Stimulated activated CD8-positive, alpha-beta memory T cell treated with anti-CD3 and anti-CD28 coated beads, Interleukin-7, amount 100 ng/mL, for 1 hour (primary cell): ENCODE measurements at places on chromosomes 4 and X.

- DNase-seq = no peak
Observed at GRCh38 chr4:57418133-57418532, 307.9 kb upstream of the IGFBP7 start.

- DNase-seq = no peak
Observed at GRCh38 chr4:61049018-61049417, 151.1 kb upstream of the ADGRL3 start.

GRCh38 chrX:107542500-107542899, 85.8 kb upstream of the PRPS1 start:
- no peak for DNase-seq

DNA sequence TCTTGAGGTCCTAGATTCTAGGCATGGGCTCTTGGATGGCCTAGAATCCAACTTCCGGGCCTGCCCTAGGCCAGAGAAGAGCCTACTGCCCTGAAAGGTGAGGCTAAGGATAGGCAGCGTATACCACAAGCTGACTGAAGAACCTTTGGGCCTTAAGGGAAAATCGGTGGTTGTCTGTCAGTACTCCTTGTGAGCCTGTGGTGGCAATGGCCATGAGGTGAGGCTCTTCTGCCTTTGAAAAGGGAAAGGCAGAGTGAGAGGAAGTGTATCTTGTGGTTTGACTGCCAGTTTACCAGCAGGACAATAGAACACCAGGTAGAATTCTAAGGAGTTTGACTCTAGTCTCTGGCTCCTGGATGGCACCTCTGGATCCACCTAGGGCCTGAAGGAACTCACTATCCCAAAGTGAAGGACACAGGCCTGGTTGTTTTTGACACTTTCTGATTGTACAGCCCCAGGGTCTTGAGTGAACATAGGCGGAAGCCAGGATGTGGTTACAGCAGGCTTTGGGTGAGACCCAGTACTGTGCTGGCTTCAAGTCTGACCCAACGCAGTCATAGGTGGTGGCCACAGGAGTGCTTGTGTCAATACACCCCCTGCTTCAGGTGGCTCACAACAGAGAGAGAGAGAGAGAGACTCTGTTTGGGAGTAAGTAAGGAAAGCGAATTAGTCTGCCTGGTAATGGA, 20.9 kb downstream of the ITIH6 start:
- DNase-seq = no peak

DNA sequence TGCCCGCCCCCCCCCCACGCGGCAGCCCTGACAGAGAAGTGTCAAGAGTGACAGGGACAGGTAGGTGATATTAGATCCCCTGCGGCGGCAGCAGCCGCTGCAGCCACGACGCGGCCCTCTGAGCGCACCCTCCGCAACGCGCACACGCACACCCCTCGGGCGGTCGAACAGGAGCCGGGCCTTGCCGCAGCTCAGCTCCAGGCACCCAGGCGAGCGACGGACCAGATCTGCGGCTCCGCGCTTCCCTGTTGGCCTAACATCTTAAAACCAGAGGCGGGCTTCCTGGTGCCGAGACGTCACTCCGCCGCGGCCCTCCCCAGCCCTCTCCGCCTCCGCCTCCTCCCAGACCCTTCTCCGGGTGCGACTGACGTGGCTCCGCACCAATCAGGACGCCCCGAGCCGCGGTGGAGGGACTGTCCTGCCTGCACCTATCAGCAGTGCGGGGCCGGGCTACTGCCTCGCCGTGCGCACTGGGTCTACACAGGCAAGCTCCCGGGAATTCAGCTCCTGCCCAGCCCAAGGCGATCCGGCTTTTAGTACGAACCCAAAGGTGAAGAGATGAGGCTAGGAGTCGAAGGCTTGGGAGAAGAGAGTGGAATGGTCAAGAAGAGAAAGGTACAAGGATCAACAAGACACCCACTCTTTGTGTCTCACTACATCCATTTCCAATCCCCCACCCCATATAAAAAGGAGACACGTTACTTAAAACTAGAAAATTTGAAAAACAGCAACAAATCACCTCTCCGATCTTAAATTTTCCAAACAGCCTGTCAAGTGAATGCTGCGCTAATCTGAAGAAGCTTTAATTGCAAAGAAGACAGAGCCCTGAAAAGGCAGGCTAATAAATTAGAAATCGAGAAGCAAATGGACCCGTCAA, at the start of gene PITX2:
Gene PITX2 (minus strand): TSS at position 237 of the 877 bp plus-strand sequence. CDS start 617 bp downstream, outside the sequence.
- no peak for DNase-seq

DNA sequence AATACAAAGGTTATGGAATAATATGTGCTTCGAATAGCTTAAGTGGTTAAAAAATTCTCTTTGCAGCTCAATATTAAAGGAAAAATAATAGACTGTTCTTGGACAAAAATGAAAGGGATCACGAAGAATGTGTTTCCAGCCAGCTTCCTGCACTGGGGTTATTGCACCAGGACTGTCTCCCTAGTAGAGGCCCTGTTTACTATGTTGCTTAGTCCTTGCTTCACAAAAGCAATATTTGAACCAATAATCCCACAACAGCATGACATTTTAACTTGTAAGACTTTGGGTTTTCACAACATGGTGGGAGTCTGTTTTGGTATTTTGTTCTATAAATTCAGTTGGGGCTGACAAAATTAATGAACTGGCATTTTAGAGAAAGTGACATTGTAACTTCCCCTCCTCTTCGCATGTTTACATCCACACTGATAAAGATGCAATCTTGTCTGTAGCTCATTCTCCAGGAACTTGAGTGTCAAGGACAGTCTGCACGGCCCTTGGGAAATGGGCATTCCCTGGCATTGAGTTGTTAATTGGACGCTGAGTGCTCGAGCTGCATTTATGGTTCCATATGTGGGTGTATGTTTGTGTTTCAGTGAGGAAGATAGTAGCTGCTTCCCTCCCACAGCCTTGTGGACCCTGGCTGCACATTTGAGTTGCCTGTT, 39.0 kb downstream of the SHROOM2 start:
- no peak for DNase-seq

DNA sequence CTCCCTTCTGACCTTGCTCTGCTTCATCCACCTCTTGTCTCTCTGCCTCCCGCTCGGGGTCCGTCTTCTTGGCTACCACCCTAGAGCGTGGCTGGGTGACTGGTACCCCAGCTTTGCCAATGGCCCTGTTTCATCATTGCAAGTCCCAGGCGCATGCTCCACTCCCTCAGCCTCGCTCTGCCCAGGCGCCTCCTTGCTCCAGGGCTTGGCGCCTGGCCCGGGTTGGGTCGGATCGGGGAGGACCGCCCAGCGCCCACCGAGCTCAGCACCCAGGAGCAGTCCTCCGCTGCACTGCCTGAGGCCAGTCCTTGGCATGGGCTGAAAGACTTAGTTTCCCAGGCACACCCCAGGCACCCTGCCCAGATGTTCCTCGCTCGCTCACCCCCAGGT, 577 bp downstream of the BGN start:
- DNase-seq = no peak

GRCh38 chr4:156949373-156949814, 22.2 kb downstream of the PDGFC start:
- DNase-seq = no peak

- DNase-seq = no peak
Observed at GRCh38 chr4:73614311-73614867, 5.8 kb downstream of the RASSF6 start.

- DNase-seq = no peak
Observed at GRCh38 chrX:123878252-123878721, 18.4 kb downstream of the XIAP start.

GRCh38 chr4:12963291-12963690, 520.8 kb downstream of the RAB28 start:
- no peak for DNase-seq

GRCh38 chrX:129522184-129523078, 859 bp downstream of the SMARCA1 start:
- no peak for DNase-seq

- no peak for DNase-seq
Observed at GRCh38 chr4:109801895-109802319, at the start of gene CFI. CFI (minus strand) TSS chr4:109801999; CDS start chr4:109801971, 28 bp downstream.

DNA sequence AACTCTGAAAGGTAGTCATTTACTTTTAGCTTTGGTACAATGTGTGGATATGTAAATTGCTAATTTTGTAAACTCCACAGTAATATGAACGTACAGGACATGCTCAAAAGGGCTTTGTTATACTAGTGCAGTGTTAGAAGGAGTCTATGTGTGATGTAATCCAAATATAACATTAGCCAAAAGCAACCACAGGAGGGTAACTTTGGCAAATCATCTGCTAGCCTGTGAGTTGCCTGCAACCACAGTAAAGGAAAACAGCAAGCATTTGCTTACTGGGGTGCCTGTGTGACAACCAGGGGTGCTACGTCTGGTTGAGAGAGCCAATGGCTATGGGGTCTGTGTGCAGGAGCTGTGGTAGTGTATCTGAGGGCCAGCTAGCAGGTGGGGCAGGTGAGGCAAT, 245.8 kb downstream of the ADAMTS3 start:
- DNase-seq = no peak

DNA sequence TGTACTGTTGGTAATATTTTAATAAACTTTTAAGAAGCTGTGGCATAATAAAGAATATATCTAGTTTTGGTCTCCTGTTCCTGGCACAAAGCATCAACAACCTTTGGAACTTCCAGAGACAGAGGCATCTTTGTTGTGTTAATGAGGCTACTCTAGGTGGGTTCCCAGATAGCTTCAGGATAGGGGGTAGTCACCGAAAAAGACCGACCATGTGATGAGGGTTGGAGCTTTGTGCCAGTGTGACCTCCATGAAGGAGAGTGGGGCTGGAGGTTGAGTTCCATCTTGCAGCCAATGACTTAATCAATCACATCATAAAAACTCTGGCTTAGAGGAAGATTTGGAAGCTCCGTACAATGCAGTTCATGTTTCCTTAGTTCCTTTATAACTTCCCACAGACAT, 9.9 kb downstream of the PPAT start:
- DNase-seq = no peak

- no peak for DNase-seq
Observed at GRCh38 chr4:78704981-78705683, 71.0 kb upstream of the BMP2K start.

DNA sequence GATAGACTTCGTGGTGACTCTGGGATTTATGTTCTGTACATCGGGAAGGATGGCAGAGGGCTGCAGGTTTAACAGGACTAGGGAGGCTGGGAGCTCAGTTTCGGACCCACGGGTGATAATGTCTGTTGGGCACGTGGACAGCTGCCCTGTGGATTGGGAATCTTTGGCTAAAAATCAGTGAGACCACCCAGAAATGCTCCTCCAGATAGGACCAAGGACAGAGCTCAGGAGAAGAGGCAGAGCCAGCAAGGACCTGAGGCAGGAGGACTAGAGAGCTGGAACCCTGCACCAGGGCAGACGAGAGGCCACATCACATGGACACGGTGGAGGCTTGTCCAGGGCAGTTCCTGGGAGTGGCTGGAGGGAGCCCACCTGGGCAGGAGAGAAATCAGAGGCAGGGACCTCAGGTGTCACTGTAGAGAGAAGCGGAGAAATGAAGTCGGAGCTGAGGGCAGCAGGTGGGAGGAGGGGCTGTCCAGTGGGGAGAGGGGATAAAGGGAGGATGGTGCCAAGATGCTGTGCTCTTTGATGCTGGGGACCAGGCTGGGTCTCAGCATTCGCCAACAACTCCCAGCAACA, 79.2 kb downstream of the CPZ start:
- no peak for DNase-seq

DNA sequence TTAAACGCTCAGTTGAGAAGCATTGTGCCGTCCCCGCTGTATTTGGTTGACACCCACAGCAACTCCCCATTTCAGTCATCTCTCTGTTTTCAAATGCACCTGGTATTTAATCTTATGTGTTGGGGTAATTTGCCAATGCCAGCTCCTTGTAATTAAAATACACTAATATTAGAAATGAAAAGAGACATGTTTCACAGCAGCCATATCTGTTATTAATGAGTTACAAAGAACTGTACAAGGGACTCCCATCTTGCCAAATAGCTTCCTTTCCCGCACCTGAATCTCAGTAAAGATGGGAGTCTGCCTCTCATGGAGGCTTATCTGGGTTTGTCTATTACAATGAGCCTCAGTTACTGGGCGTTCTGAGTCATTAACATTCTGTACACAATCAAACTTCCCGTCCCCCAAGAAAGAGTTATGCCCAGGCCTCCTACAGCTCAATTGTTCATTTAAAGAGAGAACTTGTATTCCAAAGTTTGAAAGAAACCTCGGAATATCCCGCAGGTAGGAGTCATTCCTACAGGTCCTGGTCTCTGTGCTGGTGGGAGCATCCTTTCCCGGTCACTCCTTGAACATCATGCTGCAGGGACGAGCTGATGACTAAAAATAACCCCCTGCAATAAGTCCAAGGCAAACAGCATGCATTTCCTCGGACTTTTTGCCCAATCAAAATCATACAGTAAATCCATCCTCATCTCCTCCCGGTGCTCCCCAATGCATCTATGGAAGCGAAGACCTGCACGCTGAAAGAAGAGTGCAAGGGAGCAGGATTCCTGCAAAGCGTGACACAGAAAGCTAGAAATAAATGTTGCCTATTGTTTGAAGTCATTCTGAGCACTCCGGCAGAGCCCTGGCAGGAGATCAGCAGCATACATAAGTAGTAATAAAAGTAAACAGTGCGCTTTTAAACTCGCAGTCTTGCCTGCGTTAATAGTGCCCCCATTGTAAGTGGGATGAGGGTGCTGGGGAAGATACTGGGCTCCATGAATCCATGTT, 926 bp downstream of the NDP start:
- no peak for DNase-seq

GRCh38 chr4:33218238-33218637, 2498.1 kb downstream of the PCDH7 start:
- no peak for DNase-seq

DNA sequence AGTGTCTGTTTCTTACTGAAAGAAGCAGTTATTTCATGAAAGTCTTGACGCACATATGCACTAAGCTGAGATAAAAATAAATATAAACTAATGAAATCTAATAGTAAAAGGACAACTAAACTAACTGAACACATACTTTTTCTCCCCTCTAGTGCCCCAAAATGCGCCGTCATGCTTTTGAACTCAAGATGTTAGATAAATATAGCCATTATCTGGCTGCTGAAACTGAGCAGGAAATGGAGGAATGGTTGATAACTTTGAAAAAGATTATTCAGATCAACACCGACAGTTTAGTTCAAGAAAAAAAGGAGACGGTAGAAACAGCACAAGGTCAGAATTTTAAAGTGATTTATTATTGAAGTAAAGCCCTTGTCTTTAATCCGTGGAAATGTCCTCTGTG, 70.2 kb downstream of the DOCK11 start:
- DNase-seq = no peak

DNA sequence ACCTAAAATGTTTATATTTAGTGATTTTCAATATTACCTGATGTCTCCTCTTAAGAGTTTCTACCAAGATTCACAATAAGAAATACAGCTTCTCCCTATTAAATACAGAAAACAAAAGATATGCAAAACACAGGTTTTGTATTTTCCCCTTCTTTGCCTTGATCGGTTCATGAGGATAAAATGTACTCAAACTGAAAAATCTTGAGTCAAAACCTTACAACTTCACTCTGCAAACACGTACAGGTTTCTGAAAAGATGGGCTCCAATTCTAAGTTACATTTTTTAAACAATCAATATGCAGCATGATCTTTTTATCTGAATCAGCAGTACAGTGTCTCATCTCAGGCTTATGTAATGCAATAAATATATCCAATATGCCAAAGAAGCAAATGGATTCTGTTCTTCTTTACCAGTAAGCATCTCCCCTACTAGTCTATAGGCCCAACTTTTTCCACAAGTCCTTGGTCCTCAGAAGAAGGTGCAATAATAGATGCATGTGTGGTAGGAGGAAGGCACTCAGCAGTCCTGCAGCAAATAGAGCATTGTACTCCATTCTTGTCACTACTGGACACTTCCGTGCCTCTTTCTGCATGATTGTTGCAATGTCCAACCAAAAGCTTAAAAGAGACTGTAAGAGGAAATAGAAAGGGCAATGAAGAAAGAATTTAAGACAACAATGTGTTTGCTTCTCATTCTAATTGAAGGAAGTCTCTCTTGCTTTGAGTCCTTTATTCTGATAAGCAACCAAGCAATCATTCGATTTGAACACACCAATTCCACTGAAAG, 3.2 kb downstream of the MAPK10 start:
- no peak for DNase-seq

- no peak for DNase-seq
Observed at GRCh38 chr4:8152865-8153257, 5.8 kb downstream of the ABLIM2 start.
